Activated B cell treated with CpG ODN at 0.5 μM for 24 hours (primary cell): ENCODE measurements at places on chromosomes 16 and 17.

DNA sequence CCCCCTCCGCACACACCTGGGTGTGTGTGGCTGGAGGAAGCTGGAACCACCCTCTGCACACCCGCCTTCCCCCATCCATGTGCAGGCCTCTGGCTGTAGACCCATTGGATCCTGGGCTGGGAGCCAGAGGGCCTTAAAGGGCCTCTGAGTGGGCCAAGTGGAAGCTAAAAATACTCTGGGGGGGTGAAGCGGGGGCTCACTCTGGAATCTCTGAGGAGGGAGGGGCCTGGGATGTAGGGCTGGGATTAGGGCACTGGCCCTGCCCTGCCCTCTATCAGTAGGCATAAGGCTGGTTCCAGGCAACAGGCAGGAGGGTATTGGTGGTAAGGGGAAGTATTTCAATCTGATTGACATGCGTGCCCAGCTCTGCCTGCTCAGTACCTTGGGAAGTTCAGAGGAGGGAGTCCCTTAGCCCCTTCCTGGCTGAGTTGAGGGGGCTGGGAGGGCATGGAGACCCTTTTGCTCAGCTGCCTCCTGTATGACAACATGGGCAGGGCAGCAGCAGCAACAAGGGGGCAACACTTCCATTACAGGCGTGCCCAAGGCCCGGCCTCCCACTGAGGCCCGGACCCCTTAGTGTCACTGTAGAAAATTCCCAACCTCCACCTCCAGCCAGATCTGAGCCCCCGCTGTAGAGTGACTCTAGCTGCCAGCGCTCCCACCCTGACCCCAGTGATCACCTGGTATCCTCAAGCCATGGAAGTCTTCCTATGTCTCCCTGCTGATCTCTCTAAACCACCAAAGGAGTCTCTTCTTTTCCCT lies 5.2 kb downstream of the ITGA3 start:
- DNase-seq, result no peak
- no peak overlapping the region for H3K27ac ChIP-seq
- H3K4me1 ChIP-seq, result peaks cover 14% of the 10 kb centered on the region
- H3K27me3 ChIP-seq, result peaks cover 18% of the 10 kb centered on the region

GRCh38 chr16:23676924-23677480 lies 1.7 kb upstream of the PLK1 start:
- H3K27me3 ChIP-seq, result no peaks in the 10 kb centered on the region
- H3K4me3 ChIP-seq, result peak overlapping the region; percentile 85
- DNase-seq, result no peak
- H3K36me3 ChIP-seq, result peaks cover 21% of the 10 kb centered on the region
- H3K27ac ChIP-seq, result no peak overlapping the region

GRCh38 chr17:67442787-67443624 lies 65.9 kb downstream of the PITPNC1 start:
- no peak overlapping the region for H3K4me3 ChIP-seq
- no peaks in the 10 kb centered on the region for H3K36me3 ChIP-seq

- no peaks in the 10 kb centered on the region for H3K27me3 ChIP-seq
- H3K4me3 ChIP-seq, result peak overlapping the region; percentile 19
- peaks cover 24% of the 10 kb centered on the region for H3K4me1 ChIP-seq
- H3K36me3 ChIP-seq, result peaks cover 20% of the 10 kb centered on the region
Measured at GRCh38 chr16:58513874-58514273, 1.4 kb upstream of the SETD6 start.

DNA sequence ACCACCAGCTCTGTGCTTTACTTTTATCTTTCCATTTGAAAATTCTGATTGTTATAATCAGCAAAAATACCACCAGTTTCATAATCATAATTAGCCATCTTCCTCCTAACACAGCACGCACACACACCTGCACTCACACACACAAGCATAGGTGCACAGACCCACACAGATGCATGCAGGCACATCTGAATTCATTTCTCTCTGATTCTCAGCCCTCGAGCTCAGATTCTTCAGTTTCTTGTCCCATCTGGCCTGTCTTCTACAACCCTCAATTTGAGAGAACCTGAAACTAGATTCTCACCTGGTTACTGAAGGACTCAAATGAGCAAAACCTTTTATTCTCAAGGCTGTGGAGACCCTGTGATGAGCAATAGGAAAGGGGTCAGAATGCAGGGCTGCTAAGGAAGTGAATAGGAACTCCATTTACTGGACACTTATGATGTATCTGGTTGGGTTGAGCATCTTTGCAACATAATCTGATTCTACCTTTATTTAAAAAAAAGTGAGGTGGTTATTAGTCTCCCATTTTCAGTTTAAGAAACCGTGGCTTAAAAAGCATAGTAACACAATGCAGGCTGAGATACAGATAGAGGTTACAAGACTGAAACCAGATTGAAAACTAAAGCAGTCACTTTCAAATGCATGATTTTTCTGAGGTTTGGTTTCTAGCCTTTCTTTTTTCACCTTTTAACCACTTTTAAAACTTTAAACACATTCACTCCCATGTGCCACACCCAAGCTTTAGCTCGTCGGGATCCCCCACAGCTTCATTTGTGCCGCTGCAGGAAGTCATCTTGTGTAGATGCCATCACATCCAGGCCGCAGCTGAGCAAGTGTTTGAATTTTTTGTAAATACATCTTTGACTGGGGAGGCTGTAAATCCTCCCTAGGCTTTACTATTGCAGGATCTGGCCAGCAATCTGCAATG lies 9.4 kb downstream of the KRT33A start:
- H3K4me3 ChIP-seq, result no peak overlapping the region
- no peaks in the 10 kb centered on the region for H3K36me3 ChIP-seq
- H3K4me1 ChIP-seq, result peaks cover 9% of the 10 kb centered on the region
- H3K27me3 ChIP-seq, result peaks cover 10% of the 10 kb centered on the region
- DNase-seq, result no peak
